Vagina (tissue), 2 donors: ENCODE measurements at places on chromosomes 4 and X. TPM values are rescaled to one million over a fixed set of nuclear protein-coding genes. Genes with fewer than 3 reads are reported as not detected.

GRCh38 chr4:55921093-55921492, 27.7 kb upstream of the CEP135 start:
- no peak for DNase-seq

GRCh38 chr4:169151671-169152070, 119.1 kb downstream of the SH3RF1 start:
- no peak for DNase-seq

GRCh38 chrX:96752781-96753180, 68.1 kb downstream of the DIAPH2 start:
- DNase-seq: no peak

Gene IQSEC2
- total RNA-seq: 22.8 TPM

DNA sequence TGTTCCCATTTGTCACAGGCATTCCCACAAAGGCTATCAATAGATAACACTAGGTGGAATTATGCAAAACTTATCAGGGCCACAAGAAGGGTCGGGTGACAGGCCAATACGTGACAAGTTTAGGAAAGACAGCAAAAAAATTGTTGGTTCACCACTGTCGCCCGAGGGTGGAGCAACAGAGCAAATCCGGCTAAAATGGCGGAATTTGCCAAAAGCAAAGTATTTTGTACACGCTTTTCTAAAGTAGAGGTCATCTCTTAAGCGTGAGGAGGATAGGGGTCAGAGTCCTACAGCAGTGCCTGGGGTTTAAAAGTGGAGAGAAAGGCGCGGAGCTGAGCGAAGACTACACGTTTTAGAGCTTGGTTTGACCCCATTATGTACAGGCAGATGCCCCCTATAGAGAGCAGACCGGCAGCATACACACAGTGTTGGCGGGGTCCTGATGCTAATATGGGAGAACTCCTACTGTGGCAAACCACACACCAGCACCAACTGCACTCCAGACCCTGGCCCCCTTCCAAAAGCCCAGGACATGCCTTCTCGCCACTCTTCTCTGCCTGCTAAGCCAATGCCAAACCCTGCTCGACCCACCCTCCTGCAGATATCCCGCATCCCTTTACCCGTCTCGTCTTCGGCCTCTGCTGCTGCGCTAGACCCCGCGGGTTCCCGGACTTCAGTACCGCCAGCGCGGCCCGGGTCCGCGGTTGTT, 733 bp downstream of the CCNA2 start:
- no peak for DNase-seq

DNA sequence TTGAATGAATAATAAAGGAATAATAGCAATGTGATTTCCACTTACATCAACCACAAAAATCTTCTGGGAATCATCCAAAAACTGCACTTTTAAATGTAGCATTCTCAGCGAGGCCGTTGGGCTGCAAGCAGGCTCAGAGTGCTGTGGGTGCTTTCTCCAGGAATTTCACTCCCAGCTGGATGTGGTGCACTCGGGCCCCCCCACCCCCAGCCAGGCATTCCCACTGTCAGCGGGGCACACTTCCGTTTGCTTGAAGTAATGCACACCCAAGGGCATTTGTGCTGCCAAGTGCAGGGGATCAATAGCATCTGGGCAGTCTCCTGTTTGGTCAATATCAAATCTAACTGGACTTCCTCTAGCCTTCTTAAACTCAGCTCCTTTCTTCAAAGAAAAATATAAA, at the start of gene FRMD7:
Gene FRMD7 (minus strand): TSS at position 278 of the 400 bp plus-strand sequence. CDS start 176 bp downstream, at position 102.
- no peak for DNase-seq

DNA sequence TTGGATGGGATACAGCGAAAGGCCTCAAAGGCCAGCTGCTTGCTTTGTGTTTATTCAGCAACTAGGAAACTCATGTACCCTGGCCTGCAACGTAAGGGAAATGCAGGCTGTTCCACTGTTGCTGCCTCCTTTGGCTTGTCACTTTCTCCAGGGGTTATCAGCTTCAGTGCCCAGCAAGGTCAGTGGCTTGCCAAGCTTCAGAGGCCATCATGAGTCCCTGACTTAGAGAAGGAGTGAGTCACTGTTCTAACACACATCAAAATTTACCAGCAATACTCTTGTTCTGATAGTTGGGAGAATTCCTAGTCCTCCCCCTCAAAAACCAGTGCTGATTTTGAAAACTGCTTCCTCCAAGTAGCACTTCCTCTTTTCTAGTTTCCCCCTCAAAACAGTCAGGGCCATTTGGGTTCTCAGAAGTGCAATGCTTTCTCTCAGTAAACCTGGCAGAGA, 250.8 kb downstream of the ARHGAP24 start:
- DNase-seq: no peak

- no peak for DNase-seq
Measured at GRCh38 chrX:15873566-15873965, 19.0 kb upstream of the AP1S2 start.

DNA sequence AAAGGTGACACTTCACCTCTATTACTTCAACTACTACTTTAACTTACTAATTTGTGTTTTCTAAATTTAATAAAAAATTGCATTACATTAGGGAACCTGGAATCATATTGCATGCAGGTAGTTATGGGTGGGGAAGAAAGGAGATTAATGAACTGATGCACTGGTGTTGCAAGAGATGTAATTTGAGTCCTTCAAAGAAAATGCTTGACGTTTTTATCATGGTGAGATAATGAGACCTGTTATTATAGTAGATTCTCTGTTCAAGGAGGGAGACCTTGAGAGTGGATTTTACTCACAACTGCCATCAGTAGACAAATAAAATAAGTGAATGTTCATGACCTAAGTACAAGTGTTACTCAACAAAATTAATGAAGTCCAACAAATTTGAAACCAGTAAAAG, 26.4 kb upstream of the MED14 start:
- DNase-seq: no peak

GRCh38 chrX:154457491-154458115, 478 bp upstream of the PLXNA3 start:
- DNase-seq: no peak

- no peak for DNase-seq
Measured at GRCh38 chrX:41335958-41336331, 2.0 kb downstream of the DDX3X start.

DNA sequence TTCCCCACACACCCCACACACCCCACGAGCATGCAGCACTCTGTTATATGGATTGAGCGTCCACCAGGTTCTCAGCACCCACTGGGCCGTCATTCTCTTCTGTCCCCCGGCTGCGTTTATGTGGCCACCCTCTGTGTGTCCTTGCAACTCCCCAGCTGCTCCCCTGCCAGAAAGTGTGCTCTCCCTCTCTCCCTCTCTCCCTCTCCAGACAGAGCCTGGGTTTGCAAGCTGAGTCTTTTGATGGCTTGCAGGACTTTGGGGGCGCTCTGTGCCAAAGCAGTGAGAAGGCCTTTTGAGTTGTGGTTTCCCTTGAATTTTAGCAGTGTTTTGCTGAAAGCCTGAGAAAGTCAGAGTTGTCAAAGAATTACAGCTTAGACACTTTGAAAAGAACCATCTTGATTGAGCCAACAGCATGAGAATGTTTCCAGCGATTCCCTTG, 173.5 kb downstream of the DCLK2 start:
- no peak for DNase-seq

GRCh38 chr4:14110407-14110806, 482.9 kb upstream of the BOD1L1 start:
- DNase-seq: no peak

DNA sequence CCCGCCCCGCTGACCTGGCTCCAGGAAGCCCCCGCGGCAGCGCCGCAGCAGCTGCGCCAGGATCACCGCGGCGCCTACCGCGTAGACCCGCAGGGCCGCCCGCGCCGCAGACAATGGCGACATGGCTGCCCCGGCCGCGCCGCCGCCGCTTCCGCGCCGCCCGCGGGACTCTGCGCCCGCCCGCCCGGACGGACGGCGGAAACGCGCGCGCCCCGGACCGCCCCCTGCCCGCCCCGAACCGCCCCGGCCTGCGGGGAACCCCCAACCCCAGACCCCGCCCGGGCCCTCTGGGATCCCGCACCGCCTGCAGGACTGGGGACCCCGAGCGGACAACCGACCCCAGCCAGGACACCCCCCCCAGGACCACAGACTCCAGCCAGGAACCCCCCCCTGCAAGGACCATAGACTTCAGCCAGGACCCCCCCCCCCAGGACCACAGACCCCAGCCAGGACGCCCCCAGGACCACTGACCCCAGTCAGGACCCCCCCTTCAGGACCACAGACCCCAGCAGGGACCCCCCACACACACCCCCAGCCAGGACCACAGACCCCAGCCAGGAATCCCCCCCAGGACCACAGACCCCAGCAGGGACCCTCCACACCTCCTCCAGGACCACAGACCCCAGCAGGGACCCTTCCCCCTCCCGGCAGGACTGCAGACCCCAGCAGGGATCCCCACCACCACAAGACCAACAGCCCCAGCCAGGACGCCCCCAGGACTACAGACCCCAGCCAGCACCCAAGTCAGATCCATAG, at the start of the genes DHRSX and ZBED1:
Gene DHRSX (minus strand): TSS at position 174 of the 756 bp plus-strand sequence. CDS start 51 bp downstream, at position 123.
Gene ZBED1 (minus strand): TSS at position 174 of the 756 bp plus-strand sequence. CDS start 10,257 bp downstream, outside the sequence.
- DNase-seq: no peak

- DNase-seq: no peak
Measured at GRCh38 chrX:133749951-133750350, 235.4 kb downstream of the GPC3 start.

Gene AFM
- total RNA-seq: not detected

Gene PDLIM3
- 148 TPM for total RNA-seq

- DNase-seq: no peak
Measured at GRCh38 chr4:84235126-84235944, 263.8 kb downstream of the NKX6-1 start.

- DNase-seq: no peak
Measured at GRCh38 chr4:12884846-12885796, 599.0 kb downstream of the RAB28 start.
